ENCODE measurements at places on chromosomes 5 and 9.

GRCh38 chr5:151605559-151605958 lies 14.4 kb upstream of the FAT2 start:
- DNase-seq = no peak

GRCh38 chr9:135258461-135258860 lies 171.0 kb downstream of the OLFM1 start:
- no peak for DNase-seq

- no peak for DNase-seq
Measured at GRCh38 chr5:124408738-124409453, 337.5 kb downstream of the ZNF608 start.

DNA sequence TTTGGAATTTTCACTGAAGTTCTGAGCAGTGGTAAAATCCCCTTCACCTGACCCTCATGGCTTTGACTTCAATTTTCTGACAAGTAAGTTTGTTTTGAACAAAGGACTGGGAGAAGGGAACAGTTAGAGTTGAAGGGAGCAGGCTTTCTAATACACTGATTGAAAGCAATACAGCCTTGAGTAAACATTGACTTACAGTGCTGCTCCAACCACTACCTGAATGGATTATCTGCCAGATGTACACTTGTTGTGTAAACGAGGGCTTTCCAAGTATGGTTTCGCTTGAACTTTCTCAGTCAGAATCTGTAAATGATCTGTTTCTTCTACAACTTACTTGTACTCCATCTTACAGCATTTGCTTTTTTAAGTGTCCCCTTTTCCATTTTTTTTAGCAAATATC lies 1414.9 kb upstream of the NUDT12 start:
- DNase-seq = no peak

DNA sequence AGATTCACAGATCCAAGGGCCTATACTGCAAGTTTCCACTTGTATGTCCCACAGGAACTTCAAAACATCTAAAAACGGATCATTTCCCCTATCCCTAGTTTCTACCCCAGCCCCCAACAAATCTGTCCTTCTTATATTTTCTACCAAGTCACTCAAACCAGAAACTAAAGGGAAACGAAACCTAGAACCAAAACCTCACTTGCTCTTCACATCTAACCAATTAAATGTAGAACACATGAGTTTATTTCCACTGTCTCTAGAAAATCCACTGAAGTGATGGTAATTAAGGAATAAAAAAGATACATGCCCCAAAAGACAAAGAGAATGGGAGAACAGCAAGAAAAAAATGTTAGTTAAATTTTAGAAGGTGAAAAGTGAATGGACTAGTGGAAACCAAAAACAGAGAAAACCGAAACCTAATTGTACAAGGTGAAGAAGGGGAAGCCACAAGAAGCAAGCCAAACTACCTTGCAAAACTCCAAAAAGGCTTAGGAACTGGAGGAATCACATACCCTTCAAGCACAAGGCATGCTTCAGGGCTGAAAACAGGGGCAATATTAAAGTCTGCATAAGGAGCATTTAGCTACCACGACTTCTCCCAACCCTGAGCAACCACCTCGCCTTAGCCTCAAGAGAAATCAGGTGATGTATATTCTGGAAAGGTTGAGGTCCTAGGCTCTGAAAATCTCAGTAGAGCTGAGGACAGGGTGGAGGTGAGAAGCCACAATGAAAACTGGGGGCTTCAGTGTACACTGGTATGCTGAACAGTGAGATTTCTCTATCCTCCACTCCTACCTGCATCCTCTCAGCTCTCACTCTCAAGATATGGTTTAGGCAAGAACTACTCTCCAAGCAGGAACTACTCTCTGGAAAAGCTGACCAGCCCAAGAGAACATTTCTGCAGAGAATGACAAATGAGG lies 11.1 kb downstream of the SMU1 start:
- no peak for DNase-seq

GRCh38 chr5:23528677-23529076 lies 21.3 kb downstream of the PRDM9 start:
- DNase-seq = no peak

DNA sequence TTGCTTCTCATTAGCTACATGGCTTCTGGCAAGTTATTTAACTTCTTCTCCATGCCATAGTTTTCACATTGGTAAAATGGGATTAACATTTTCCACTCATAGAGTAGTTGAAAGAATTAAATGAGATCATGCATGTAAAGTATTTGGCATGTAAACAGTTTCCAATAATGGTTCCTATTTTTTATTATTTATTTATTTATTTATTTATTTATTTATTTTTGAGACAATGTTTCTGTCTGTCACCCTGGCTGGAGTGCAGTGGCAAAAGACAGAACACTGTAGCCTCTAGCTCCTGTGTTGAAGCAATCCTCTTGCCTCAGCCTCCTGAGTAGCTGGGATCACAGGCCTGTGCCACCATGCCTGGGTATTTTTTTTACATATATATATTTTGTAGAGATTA lies 117.7 kb downstream of the DOCK2 start:
- no peak for DNase-seq

- DNase-seq = no peak
Measured at GRCh38 chr9:118419676-118420075, 715.5 kb downstream of the TLR4 start.

DNA sequence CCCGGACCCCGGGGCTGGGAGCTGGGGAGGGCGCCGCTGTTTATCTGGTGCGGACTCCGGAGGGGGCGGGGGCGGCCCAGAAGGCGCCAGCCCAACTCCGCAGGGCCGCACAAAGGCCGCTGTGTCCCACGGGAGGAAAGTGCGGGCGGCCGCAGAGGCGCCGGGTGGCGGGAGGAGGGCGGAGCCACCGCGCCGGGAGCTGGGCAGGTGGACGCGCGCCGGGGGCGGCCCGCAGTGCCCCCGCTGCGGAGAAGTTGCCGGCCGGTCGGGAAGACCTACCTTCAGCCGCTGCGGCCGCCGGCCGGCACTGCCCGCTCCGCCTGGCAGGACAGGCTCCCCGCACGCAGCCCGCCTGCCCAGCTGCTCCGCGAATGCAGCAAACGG lies 43.6 kb downstream of the NACC2 start:
- DNase-seq = no peak

GRCh38 chr5:109690242-109690974 lies 681 bp downstream of the MAN2A1 start:
- DNase-seq = no peak

DNA sequence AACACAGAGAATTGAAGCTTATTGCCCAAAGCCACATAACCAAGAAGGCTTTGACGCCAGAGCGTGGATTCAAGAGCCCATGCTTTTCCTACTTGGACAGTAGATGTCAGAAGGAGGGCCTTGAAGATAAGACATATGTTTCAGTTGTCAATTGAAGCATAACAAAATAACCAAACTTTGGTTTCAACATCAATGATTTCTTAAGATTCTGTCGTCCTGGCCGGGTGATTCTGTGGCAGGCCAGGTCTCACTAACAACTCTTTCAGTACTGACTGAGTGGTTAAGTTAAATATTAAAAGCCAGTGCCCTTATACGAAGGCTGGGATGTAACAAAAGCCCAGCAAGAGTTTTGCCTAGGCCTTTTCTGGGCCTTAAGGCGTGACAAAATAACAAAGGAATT lies 94.0 kb downstream of the RCL1 start:
- DNase-seq = no peak

- no peak for DNase-seq
Measured at GRCh38 chr9:72158680-72159079, 9.4 kb downstream of the GDA start.

- no peak for DNase-seq
Measured at GRCh38 chr9:98880311-98881015, 63.2 kb upstream of the COL15A1 start.

DNA sequence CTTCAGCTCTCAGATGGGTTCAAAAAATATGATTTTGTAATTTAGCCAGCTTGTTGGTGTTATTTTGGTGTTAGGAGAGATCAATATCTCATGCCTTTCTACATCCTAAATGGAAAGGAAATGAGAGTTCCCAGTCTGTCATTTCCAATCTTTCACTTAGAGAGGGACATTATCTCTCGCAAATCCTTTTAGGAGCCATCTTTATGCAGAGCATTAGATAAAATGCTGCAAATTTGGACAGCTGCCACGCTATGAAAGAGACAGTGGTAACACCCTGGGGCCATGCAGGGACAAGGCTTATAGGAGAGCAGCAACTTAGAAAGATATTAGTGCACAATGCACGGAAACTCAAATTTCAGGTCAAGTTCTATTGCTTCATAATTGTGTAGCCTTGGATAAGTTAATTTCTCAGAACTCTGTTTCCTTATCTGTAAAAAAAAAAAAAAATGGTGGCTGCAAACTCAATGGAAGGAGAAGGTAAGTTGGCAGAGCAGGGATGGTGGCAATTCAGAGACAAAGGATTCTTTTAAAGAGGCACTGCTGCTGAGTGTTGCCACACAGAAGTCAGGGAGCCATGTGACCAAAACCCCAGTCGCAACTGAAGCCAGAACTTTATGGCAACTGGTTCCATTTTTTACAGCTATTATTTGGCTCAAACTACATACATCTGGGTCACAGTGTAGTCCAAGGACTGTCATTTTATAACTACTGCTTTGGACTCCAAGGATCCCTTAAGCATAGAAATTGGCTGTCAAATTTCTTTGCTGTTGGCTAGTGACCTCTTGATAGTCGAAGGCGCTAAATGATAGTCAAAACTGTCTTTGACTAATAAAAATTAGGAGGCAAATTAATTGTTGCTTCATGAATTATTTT lies 210.2 kb downstream of the FRMD3 start:
- no peak for DNase-seq

DNA sequence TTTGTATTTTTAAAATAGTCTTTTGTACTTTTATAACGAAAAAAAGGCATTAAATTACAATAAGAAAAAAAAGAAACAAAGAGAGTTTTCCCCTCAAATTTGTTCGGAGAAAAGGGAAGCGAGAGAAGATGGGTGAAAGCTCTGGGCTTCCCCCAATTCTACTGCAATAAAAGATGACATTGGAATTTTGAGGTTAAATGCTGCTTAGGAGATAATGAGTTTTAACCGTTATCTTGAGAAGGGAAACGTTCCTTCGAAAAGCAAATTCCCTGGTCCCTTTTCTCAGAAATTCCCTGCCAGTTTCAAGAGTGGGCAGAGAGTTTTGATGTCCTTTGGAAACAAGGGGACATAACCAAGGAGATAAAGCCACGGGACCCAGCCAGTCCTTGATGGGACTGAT lies 18.4 kb upstream of the ERGIC1 start:
- no peak for DNase-seq

DNA sequence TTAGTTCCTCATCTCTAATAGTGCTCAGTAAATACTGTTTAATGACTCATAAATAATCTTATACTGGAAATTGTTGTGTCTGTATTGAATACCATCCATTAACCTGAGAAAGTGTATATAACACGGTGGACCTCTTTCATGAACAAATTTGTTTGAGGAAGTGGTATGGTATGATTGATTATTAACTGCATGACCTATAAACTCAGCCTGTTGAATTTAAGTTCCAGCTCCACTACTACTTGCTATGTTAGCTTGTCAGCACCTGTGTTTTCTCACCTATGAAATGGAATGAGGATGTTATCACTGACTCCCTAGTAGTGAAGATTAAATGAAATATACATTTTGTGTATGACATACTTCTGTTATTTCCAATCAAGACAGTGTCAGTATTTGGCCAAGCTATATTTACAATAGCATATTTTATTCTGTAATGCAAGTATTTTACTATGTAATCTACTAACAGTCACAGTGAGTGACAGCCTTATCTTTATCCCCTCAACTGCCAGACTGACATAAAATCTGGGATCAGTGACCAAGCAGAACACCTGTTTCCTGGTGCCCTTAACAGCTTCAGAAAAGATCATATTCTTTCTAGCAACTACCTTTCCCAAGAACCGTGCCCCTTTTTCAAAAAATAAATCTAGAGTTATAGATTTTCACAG lies 77.3 kb upstream of the ITGA1 start:
- DNase-seq = no peak

GRCh38 chr5:31962871-31963307 lies 211.2 kb downstream of the GOLPH3 start:
- no peak for DNase-seq

DNA sequence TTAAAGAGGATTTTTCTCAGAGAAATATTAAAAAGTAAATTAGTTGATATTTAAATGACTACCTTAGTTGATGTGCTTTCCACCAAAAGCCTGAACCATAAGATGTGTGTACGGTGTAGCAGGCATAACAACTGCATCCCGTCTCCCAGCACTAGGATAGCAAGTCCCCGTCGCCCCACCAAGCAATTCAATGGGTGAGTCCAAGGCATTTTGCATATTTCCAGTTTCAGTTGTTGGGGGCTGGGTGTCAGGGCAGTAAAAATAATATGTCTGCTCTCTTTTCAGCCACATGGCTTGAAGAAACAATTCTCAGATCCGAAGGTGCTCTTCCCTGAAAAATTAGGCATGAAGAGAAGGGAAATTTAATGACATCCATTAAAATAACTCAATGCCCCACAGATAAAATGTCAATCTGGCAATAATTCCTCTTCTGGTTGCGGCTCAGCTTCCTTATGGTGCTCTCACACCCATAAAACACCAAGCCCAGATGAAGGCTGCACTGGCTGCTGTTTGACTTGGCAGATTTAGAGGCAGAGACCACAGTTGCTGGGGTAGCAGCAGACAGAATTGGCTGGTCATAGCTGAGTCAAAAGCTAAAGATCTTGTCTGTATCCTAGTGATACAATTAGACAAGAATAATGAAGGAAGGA lies 124.4 kb upstream of the ADCY2 start:
- peak; percentile 27 for DNase-seq

GRCh38 chr9:4574657-4575243 lies 84.5 kb downstream of the SLC1A1 start:
- DNase-seq = no peak

DNA sequence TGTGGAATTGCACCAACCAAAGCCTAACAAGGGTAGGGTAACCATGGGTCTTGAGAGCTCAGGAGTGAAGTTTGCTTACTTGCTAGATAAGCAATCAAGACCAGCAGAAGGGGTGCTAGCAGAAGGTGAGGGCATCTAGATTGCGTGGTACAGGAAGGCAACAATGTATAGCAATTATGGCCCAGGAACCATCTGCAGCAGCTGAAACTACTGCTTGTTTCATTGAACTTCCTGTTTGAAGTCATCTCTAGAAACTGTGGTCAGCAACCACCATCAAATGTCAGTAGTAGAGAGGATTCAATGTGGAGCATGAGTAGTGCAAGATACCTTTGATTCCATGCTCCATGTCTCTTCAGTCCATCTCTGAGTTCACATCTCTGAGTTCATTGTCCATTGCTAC lies 462.1 kb upstream of the GRAMD2B start:
- DNase-seq = no peak

- DNase-seq = no peak
Measured at GRCh38 chr9:136312436-136312835, 8.5 kb upstream of the CCDC187 start.

- DNase-seq = no peak
Measured at GRCh38 chr5:168217497-168217896, 73.9 kb upstream of the WWC1 start.
